ENCODE measurements at places on chromosomes 4 and X.

- DNase-seq, result no peak
Observed at GRCh38 chrX:41022566-41022965, 62.7 kb upstream of the USP9X start.

- no peak for DNase-seq
Observed at GRCh38 chrX:140292188-140292587, 212.7 kb downstream of the SOX3 start.

- no peak for DNase-seq
Observed at GRCh38 chr4:108060164-108060563, 70.5 kb downstream of the HADH start.

DNA sequence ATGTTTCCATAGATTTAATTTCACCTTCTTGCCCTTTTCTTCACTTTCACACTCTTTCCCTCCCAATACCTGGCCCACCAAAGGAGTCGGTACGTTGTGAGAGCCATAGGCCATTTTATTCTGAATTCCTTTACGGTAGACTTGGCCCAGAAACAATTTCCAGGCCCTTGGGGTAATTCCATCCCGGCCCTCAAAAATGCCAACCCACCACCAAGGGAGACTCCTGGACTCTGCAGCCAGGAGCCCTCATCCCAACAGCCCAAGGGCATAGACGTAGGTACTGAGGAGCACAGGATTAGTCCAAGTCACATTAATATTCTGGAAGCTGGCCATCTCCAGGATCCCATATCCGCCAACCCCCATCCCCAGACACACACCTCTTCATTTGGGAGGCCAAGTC, 102.9 kb downstream of the LIMCH1 start:
- DNase-seq, result no peak

GRCh38 chr4:2837110-2837903, 6.3 kb upstream of the ADD1 start:
- DNase-seq, result no peak

- no peak for DNase-seq
Observed at GRCh38 chrX:53071604-53072417, 10.4 kb upstream of the TSPYL2 start.

GRCh38 chrX:15566244-15566643, 34.5 kb downstream of the ACE2 start:
- DNase-seq, result no peak
